BJ (cell line): ENCODE measurements at places on chromosomes 3 and 15.

DNA sequence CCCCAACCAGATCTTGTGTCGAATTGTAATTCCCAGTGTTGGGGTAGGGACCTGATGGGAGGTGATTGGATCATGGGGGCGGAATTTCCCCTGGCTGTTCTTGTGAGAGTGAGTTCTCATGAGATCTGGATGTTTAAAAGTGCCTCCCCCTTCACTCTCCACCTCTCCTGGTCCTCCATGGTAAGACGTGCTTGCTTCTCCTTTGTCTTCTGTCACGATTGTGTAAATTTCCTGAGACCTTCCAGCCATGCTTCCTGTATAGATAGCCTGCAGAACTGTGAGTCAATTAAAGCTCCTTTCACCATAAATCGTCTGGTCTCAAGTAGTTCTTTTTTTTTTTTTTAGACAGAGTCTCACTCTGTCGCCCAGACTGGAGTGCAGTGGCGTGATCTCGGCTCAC is 42.3 kb downstream of the NR1D2 start:
- no peak for DNase-seq

DNA sequence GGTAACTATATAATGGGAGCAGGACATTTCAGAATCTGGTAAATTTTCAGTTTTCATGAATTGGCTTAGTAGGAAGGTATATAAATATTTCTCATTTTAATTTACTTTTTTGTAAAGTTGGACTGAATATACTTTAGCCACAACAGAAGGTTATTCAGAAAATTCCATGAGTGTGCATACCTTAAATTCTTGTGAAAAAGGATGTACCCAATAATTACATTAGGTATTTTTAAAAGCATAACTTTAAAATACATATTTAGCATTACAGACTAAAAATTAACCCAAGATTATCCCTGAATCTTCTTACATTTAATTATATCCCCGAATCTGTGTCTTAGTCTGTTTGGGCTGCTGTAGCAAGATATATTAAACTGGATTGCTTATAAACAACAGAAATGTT is 24.9 kb upstream of the ATP11B start:
- DNase-seq: no peak

- DNase-seq: no peak
These were observed 333.5 kb upstream of the SEMA6D start for GRCh38 chr15:47383801-47384200.

DNA sequence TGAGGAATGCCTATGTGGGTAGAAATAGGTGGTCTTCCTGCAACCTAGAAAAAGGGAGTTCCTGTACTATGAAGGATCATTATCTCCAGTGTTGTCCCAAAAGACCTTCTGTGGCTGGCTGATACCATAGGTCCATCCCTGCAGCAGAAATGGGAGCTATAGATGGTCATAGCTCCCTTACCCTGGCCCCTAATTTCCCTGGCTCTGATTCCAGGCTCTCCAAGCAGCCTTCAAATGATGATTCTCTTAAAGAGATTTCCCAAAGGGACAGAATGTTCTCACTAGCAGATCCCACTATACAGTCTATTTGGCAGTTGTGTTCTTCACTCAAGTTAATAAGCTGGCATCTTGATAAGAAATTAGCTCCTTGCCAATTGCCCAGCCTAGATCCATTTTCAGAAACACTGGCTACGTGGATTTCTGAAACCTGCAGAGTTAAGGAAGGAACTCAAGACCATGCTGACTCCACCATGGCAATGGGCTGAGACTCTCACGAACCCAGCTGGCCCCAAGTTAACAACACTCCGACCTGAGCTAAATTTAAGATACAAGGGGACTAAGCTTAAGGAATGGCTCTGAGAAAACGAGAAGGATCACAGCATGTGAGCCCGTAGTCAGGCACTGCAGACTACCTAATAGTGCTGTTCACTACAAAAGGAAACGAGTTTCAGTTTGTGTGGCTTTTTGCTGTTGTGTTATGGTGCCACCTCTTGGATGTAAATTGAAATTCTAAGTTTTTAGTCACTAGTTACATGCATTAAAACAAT is 11.4 kb downstream of the C15orf40 start:
- no peak for DNase-seq

GRCh38 chr15:60223176-60223575 is 174.6 kb downstream of the ANXA2 start:
- DNase-seq: no peak

- no peak for DNase-seq
These were observed 84.8 kb upstream of the LIMD1 start for GRCh38 chr3:45509768-45510129.

- no peak for DNase-seq
These were observed 35.6 kb downstream of the FRMD5 start for GRCh38 chr15:44159492-44159891.

GRCh38 chr3:18751514-18751913 is 326.4 kb upstream of the SATB1 start:
- no peak for DNase-seq

DNA sequence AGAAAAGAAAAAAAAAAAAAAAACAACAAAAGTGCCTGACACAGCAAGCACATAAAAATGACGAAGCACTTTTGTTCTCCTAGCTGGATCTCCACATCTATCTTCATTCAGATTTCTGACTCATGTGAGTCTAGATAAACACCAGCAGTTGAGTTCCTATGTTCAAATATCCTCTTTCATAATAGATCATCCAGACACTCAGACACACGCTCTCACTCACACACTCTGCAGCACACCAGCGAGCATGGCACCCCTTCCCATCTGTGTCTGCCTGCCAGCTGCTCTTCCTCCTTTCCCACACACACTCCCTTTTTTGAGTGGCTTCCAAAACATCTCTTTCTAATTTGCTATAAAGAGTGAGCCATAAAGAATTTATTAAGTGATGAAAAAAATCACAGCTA is 19.8 kb upstream of the CELF6 start:
- peak; percentile 94 for DNase-seq

- no peak for DNase-seq
These were observed 95.3 kb upstream of the SOX2 start for GRCh38 chr3:181616088-181617070.

- DNase-seq: no peak
These were observed 874.0 kb downstream of the PLOD2 start for GRCh38 chr3:145286937-145287336.

GRCh38 chr3:42090973-42091731 is at the start of gene TRAK1:
Gene TRAK1 (plus strand): TSS chr3:42091357. CDS start chr3:42091470, 113 bp downstream.
- DNase-seq: no peak

GRCh38 chr15:98363955-98364354 is 284.4 kb upstream of the IGF1R start:
- DNase-seq: no peak

- no peak for DNase-seq
These were observed 1.5 kb downstream of the ETFA start for GRCh38 chr15:76309601-76310330.

GRCh38 chr3:156307704-156308103 is 187.3 kb downstream of the KCNAB1 start:
- DNase-seq: no peak

GRCh38 chr3:31176045-31176444 is 281.6 kb upstream of the GADL1 start:
- no peak for DNase-seq

GRCh38 chr3:166367947-166368533 is 530.8 kb upstream of the BCHE start:
- no peak for DNase-seq

DNA sequence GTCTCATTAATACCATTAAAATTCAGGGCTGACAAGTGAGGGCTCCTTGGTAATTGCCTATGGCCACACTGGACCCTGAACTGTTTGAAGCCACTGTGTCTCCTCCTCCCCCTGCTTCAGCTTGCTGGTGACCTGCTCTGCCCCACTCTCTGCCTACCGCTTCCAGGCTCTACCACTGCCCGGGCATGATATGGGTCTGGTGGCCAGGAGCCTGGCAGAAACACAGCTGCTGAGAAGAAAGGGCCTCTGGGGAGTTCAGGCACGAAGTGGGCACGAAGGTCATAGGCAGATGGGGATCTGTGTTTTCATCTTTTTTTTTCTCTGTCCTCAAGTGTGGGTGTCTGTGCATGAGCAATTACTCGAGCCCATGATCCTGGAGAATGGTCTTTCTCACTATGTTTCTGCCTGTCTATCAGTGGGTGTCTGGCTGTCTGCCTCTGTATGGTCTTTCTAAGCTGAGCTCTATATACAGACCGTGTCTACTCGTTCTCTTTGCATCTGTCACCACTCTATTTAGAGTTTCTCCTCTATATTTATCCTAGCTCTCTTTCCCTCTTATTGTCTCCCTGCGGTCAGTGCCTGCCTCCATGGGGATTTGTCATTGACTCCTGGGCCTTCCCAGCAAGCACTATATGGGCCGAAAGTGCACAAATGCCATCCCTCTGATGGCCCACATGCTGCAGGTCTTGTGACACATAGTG is 42.1 kb upstream of the EPHB1 start:
- no peak for DNase-seq

DNA sequence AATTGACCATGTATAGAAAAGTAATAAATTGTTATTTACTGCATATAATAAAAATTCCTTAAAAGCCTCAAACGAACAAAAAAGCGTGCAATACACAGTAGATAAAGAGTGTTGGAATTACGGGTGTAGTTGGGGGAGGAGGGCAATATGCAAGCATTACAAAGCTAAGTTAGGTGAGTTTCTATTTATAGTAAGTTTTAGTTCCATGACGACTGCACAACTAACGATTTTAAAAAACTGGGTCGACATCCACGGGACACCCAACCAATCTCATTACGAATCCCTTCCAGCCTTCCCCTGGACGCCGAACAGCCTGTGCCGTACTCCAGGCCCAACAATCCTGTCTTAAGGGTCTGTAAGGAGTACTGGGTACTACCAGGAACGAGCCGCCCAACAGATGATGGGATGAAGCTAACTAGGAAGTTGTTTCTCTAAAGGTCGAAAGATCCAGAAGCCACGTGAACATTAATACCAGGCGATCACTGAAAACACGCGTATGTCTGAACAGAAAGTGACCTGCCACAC is 677 bp downstream of the POLQ start:
- no peak for DNase-seq

GRCh38 chr3:37183976-37184375 is 9.6 kb upstream of the LRRFIP2 start:
- DNase-seq: no peak

DNA sequence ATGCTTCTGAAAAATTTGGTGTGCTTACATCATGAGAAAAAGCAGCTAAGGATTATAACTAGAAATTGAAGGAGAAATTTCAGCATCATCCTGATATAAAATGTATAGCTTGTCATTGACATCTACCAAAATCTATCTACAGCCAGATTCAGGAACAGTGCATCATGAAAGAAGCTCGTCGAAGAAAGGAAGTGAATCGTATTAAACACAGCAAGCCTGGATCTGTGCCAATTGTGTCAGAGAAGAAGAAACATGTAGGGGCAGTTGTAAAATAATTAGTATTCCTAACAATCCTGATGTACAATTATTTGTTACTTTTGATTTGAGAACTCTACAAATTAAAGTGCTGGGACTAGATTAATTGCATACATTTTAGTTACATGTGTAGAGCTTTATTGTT is 37.2 kb downstream of the AP4E1 start:
- no peak for DNase-seq

DNA sequence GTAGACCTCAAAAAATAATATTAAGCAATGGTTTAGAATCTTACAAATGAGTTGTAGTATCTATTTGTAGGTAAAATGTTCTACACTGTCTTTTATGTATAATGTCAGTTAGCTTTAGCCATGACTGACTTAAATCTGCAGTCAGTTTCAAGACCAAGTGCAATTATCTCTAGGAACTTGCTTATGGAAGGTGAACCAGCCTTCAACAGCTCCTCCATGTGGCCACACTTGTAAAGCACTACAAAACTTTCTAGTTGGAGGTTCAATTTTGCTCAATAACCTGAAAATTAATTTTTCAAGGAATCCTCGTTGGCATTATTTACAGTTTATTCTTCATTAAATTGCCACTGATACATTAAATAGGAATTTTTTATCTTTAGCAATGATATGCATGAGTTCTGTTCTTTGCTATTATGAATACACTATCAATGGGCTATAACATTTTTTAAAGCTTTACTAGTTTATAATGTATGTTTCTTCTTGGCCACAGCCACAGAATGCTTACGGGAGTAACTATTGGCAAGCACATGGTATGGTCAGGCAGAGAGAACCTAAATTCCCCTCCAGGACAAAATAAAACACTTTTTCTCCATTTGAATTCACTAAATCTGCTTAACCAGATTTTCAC is 315.3 kb upstream of the UBE2E2 start:
- DNase-seq: no peak

DNA sequence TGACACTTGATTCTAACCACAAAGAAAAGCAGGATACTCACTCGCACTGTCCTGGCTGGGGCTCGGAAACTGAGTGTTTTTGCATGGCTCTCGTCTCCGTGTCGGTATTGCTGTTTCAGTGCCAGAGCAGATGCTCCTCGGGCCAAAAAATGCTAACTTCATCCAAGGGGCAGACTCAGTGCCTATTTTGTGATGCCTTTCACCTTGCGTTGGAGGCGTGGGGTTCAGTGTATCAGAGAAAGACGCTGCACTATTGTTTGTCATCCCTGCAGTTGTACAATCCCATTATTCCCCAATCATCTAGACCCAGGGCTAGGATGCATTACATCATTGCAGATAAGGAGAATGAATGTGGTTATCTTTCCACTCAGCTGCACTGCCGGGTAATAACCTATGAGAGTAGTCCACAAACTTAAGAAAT is 1.4 kb downstream of the CACNA2D3 start:
- no peak for DNase-seq

DNA sequence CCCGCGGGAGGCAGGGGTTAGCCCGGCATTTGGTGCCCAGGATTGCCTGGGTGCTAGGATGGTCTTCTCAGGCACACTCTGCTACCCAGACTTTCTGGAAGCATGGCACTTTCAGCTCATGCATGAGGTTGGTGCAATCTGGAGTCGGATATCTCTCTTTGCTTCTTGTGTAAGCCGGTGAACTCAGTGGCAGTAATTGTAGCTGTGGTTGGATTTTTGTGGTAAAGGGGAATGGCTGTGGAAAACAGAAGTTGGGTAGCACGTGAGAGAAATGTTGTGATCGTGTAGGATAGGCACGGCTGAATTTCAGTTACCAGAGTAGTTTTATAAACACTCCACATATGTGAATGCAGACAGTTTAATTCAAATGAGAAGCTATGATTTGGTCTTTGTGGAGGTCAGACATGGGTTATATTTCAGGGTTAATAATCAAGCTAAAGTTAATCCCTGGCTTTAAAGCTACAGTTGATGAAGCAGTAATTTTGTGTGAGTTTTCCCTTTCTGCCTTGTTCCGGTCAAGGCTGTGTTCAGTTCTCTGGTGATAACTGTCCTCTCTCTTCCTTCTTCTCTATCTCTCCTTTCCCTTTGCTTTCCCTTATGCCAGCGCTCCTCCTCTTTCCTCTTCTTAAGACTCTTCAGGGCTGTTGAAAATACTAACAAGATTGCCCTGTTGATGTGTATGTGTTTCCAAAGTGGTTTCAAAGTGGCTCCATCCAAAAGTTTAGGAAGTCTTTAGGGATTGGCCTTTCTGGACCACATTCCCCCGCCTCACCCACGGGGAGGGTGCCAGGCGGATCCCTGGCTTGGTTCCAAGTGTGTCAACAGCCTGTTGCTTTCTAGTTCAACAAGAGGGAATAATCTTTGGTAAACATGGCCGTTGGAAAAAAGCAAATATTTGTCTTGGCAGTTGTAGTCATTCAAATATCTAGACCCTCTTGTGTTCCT is 404.6 kb upstream of the C2CD4B start:
- DNase-seq: peak; percentile 79
